ENCODE measurements at places on chromosomes 4 and X. TPM values are rescaled to one million over a fixed set of nuclear protein-coding genes. Genes with fewer than 3 reads are reported as not detected.

DNA sequence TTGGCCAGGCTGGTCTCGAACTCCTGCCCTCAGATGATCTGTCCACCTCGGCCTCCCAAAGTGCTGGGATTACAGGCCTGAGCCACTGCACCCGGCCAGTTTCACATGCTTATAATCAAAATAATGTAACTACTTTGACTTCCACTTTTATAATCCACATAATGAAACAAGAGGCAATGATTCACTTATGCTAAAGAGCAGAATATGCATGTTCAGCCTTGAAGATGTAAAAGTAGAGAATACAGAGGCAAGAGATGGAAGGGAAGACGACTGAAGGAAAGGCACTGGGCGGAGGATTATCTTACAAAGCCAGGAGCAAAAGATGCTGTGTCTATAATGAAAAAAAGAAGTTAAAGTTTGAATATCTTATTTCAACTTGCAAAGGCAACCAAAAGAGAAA, 13.3 kb upstream of the ZNF518B start:
- H3K4me1 ChIP-seq, result no peaks in the 10 kb centered on the region
- H3K4me3 ChIP-seq, result no peak overlapping the region
- no peaks in the 10 kb centered on the region for H3K36me3 ChIP-seq
- no peak for DNase-seq

DNA sequence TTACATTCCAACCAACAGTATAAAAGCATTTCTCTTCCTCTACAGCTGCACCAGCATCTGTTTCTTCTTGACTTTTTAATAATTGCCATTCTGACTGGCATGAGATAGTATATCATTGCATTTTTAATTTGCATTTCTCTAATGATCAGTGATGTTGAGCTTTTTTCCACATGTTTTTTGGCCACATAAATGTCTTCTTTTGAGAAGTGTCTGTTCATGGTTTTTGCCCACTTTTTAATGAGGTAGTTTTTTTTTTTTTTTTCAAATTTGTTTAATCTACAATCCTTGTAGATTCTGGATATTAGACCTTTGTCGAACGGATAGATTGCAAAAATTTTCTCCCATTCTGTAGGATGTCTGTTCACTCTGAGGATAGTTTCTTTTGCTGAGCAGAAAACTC, 39.5 kb upstream of the TBC1D19 start:
- H3K4me3 ChIP-seq, result no peak overlapping the region
- no peak for DNase-seq
- no peaks in the 10 kb centered on the region for H3K4me1 ChIP-seq
- H3K27ac ChIP-seq, result no peak overlapping the region

- no peak overlapping the region for H3K27ac ChIP-seq
- no peak overlapping the region for H3K4me3 ChIP-seq
- H3K36me3 ChIP-seq, result no peaks in the 10 kb centered on the region
- DNase-seq, result no peak
- H3K27me3 ChIP-seq, result no peaks in the 10 kb centered on the region
Measured at GRCh38 chrX:104372547-104372946, 117.8 kb upstream of the ESX1 start.

FATE1 gene
- not detected for total RNA-seq

DNA sequence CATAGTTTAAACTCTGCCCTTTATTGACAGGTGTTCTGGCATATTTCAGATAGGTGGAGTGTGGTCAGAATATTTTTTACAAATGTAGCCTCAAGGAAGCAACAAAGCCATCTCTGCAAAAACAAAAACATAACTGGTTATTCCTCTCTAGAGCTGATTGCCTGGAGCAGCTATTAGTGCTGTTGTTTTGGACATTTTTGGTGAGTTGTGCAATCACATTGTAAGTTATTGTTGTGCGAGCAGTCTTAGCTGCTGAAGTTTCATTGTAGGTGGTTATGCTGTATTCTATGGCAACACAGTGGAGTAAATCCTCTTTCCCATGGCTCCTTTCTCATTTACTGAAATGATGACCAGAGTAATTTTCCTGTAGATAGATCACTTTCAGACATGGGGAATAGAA, 1413.0 kb downstream of the PCDH7 start:
- H3K4me1 ChIP-seq, result no peaks in the 10 kb centered on the region
- no peak overlapping the region for H3K27ac ChIP-seq
- no peaks in the 10 kb centered on the region for H3K36me3 ChIP-seq

DNA sequence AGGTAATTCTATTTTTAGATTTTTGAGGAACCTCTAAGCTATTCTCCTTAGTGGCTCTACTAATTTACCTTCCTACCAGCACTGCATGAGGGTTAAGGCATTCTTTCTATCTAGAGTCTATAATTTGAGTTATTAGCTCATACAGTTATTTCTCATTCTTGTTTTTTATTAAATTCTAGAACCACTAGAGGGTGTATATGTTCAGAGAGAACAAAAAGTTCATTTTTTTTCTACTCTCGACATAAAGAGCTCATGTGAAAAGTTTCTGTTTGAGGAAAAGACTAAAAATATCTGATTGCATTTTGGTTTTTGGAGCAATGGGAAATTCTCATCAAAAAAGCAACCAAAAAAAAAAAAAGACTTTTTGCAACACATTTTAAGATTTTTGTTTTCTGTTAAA, 57.0 kb upstream of the LRAT start:
- H3K27me3 ChIP-seq, result no peaks in the 10 kb centered on the region
- H3K36me3 ChIP-seq, result no peaks in the 10 kb centered on the region
- no peaks in the 10 kb centered on the region for H3K4me1 ChIP-seq
- DNase-seq, result no peak
- no peak overlapping the region for H3K4me3 ChIP-seq

- H3K4me1 ChIP-seq, result peaks cover 15% of the 10 kb centered on the region
- H3K4me3 ChIP-seq, result no peak overlapping the region
- H3K36me3 ChIP-seq, result peaks cover 5% of the 10 kb centered on the region
Measured at GRCh38 chrX:37755025-37755424, 24.8 kb upstream of the CYBB start.

Data from activated T-helper 2 cell treated with anti-CD3 and anti-CD28 coated beads, Interferon-gamma antibody, Interleukin-2, Interleukin-4, amounts not matched to agents 10 μg/mL and 5 μg/mL and 100 μg/mL, durations not matched to agents 14 hours and 24 hours and 36 hours (primary cell).